Forelimb muscle (tissue), 1 donor: ENCODE measurements at places on chromosomes 16 and 17. TPM values are rescaled to one million over a fixed set of nuclear protein-coding genes. Genes with fewer than 3 reads are reported as not detected.

Gene FOXF1
- not detected for polyA plus RNA-seq

Gene FNDC8
- polyA plus RNA-seq, result 0.11 TPM

Gene DOC2A
- 0.61 TPM for polyA plus RNA-seq

Gene LRRC37A
- 3.0 TPM for polyA plus RNA-seq

Gene NUPR1
- polyA plus RNA-seq, result 27.9 TPM

Gene BAIAP3
- 0.65 TPM for polyA plus RNA-seq

Gene KRT33A
- polyA plus RNA-seq, result not detected

Gene TLCD3B
- polyA plus RNA-seq, result 1.3 TPM

Gene KRT15
- polyA plus RNA-seq, result 0.11 TPM

Gene IQCK
- polyA plus RNA-seq, result 14.2 TPM

Gene MYH8
- polyA plus RNA-seq, result 2,354 TPM

Gene NXN
- polyA plus RNA-seq, result 51.3 TPM

Gene ADAP2
- 5.1 TPM for polyA plus RNA-seq

Gene IRX6
- polyA plus RNA-seq, result 0.18 TPM

Gene TSPAN10
- polyA plus RNA-seq, result 1.2 TPM

Gene PRR35
- 0.14 TPM for polyA plus RNA-seq

Gene ADAD2
- polyA plus RNA-seq, result 0.94 TPM
